ENCODE measurements at places on chromosomes 7 and 10. TPM values are rescaled to one million over a fixed set of nuclear protein-coding genes. Genes with fewer than 3 reads are reported as not detected.

The WBP1L gene
- 49.4 TPM for total RNA-seq

The NUTM2D gene
- 16.1 TPM for total RNA-seq

The TWIST1 gene
- total RNA-seq, result 2.4 TPM

The ADAM22 gene
- total RNA-seq, result 14.6 TPM

The SEMA4G gene
- total RNA-seq, result 8.0 TPM

The ARPC1A gene
- 196 TPM for total RNA-seq

The SPRN gene
- 0.28 TPM for total RNA-seq

The GNAT3 gene
- total RNA-seq, result not detected

The AP4M1 gene
- total RNA-seq, result 17.8 TPM

DNA sequence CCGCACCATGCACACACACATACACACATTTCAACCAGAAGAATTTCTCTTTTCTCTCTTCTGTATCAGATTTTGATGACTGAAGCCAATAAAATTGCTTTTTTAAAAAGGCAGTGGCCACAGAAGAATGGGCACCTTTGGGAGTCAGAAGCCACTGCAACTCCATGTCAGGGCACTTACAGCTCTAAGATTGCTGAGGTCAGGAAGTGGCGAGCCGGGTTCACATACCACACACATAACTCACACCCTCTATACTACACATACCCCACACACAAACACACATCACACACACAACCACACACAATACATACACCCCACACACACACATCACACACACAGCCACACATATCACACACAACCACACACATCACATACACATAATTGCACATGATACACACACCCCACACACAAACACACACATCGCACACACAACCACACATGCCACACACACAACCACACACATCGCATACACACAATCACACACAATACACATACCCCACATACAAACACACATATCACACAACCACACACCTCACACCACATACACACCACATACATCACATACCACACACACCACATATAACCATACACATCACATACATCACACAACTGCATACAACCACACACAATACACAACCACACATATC, 31.2 kb downstream of the GPRIN2 start:
- H3K27me3 ChIP-seq, result no peaks in the 10 kb centered on the region
- no peak overlapping the region for H3K4me3 ChIP-seq
- DNase-seq, result no peak
- no peaks in the 10 kb centered on the region for H3K36me3 ChIP-seq
- no peaks in the 10 kb centered on the region for H3K4me1 ChIP-seq
- no peak overlapping the region for H3K27ac ChIP-seq

DNA sequence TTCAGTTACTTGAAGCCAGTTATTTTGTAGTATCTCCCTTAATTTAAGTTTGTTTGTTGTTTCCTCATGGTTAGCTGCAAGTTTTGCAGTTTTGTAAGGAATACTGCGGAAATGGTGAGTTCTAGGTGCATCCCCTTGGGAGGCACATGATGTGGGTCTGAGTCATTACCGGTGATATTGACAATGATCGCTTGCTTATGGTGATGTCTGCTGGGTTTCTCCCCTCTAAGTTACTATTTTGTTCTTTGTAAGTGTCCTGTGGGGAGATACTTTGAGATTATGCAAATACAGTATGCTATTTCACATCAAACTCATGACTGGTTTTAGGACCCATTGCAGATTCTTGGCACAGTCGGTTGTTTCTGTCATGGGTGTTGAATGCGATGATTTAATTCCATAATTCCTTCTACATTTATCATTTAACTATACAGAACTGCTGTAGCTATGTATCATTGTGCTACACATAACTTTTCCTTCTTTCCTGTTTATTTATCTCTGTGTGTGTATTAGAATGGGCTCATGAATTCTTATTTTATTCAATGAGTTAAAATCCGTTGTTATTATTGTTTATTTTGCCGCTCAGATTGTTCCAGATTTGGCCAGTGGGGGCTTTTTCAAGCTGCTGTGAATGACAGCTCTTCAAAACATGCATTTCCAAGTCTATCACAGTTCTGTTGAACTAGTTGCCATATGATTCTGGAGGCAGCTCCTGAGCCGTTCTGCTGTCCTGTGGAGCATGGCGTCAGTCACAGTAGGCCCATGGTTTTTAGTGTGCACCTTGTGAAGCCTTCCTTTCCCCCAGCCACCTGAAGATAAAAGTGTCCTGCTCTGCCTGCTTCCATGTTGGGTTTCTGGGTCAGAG, 18.4 kb downstream of the TSPAN14 start:
- DNase-seq, result no peak
- H3K36me3 ChIP-seq, result peaks cover 25% of the 10 kb centered on the region
- H3K27ac ChIP-seq, result peak overlapping the region; percentile 6
- H3K4me1 ChIP-seq, result peaks cover 44% of the 10 kb centered on the region
- peaks cover 2% of the 10 kb centered on the region for H3K27me3 ChIP-seq
- peak overlapping the region; percentile 51 for H3K4me3 ChIP-seq

- H3K36me3 ChIP-seq, result peaks cover 7% of the 10 kb centered on the region
- H3K4me1 ChIP-seq, result no peaks in the 10 kb centered on the region
- H3K27me3 ChIP-seq, result peaks cover 6% of the 10 kb centered on the region
Observed at GRCh38 chr7:68246189-68246633, 1249.6 kb downstream of the TYW1 start.

- no peak overlapping the region for H3K4me3 ChIP-seq
- DNase-seq, result no peak
- H3K27ac ChIP-seq, result no peak overlapping the region
- H3K27me3 ChIP-seq, result no peaks in the 10 kb centered on the region
- peaks cover 25% of the 10 kb centered on the region for H3K4me1 ChIP-seq
Observed at GRCh38 chr7:116584721-116585120, 59.9 kb downstream of the CAV1 start.

GRCh38 chr7:16562456-16563220, 36.0 kb downstream of the LRRC72 start:
- no peaks in the 10 kb centered on the region for H3K4me1 ChIP-seq
- H3K36me3 ChIP-seq, result no peaks in the 10 kb centered on the region
- no peaks in the 10 kb centered on the region for H3K27me3 ChIP-seq
- no peak for DNase-seq
- no peak overlapping the region for H3K4me3 ChIP-seq

- H3K27me3 ChIP-seq, result peaks cover 4% of the 10 kb centered on the region
- peaks cover under 1% of the 10 kb centered on the region for H3K4me1 ChIP-seq
- no peak for DNase-seq
Observed at GRCh38 chr7:102175423-102176170, 111.1 kb upstream of the SH2B2 start.

DNA sequence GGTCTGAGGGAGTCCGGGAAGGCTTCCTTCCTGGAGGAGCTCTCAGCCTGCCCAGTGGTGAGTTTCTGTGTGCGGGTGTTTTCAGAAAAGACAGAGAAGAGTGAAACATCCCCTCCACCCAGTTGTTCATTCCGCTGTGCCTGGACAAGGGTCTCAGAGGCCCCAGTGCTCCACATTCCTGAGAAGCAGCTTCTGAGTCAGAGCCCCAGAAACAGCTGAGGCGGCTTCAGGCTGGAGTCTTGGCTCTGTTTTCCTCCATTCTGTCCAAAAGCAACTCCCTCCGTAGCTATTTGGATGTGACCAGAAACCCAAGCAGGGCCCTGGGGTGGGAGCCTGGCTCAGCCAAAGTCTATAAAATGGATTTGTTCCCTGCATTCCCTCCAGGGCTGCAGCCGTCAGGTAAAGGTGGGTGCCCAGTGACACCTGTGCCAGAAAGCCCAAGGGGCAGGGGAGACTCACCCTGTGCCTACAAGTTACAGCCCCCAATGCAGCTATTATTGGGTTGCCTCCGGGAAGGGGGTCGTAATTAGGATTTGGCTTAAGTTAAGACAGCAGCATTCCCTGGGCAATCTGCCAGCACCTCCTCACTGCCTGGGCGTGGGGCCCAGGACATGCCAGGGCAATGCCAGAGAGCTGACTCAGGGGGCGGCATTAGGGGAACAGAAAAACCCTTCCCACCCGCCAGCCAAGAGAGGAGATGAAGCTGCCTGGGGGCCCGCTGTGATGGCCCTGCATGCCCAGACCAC, 13.1 kb upstream of the CAMK2G start:
- H3K4me1 ChIP-seq, result peaks cover 15% of the 10 kb centered on the region
- peak; percentile 30 for DNase-seq
- H3K4me3 ChIP-seq, result no peak overlapping the region
- peak overlapping the region; percentile 39 for H3K27ac ChIP-seq
- peaks cover 2% of the 10 kb centered on the region for H3K27me3 ChIP-seq

DNA sequence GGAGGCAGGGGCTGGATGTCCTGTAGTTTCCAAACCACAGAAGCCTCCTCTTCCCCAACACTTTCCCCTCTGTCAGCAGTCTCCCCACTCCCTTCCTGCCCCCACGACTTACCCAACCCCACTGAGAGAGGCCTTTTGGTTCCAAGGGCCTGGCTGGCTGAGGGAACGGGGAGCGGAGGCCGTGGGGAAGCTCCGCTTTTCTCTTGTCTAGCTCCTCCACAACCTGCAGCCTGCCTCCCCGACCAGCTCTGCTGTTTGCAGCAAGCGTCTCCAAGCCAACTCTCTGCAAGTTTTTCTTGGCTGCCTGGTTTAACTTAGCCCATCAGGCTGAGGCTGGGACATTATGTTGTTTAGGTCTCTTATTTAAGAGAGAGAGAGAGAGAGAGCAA, 126.8 kb downstream of the NEURL1 start:
- peaks cover 10% of the 10 kb centered on the region for H3K4me1 ChIP-seq
- no peak overlapping the region for H3K4me3 ChIP-seq
- peaks cover 33% of the 10 kb centered on the region for H3K36me3 ChIP-seq
- H3K27me3 ChIP-seq, result peaks cover 24% of the 10 kb centered on the region
- H3K27ac ChIP-seq, result no peak overlapping the region

GRCh38 chr7:43501870-43502269, 81.0 kb upstream of the STK17A start:
- no peak overlapping the region for H3K4me3 ChIP-seq
- no peak for DNase-seq
- H3K27me3 ChIP-seq, result no peaks in the 10 kb centered on the region
- H3K4me1 ChIP-seq, result no peaks in the 10 kb centered on the region

GRCh38 chr10:2011106-2011716, 273.9 kb upstream of the ADARB2 start:
- peaks cover 2% of the 10 kb centered on the region for H3K27me3 ChIP-seq
- H3K36me3 ChIP-seq, result no peaks in the 10 kb centered on the region
- DNase-seq, result peak; percentile 19
- H3K4me3 ChIP-seq, result no peak overlapping the region

All from endothelial cell (in vitro differentiated cells).